Esophagus squamous epithelium (tissue), 5 donors: ENCODE measurements at places on chromosomes 5 and 9.

DNA sequence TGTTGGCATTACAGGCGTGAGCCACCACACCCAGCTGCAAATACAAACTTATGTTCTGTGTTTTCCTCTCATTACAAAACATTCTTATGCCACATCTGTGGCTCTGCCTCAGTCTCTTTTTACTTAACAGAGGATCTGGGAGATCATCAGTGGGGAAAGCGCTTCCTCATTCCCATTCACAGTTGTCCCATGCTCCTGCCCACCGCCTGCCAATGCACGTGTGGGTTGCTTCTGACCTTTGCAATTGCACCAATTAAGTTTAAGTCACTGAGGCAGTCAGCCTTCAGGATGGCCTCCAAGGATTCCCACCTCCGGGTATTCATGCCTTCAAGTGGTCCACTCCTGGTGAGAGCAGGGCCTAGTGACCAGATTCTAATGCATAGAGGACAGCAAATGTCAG is 34.9 kb upstream of the EEIG1 start:
- DNase-seq = no peak

DNA sequence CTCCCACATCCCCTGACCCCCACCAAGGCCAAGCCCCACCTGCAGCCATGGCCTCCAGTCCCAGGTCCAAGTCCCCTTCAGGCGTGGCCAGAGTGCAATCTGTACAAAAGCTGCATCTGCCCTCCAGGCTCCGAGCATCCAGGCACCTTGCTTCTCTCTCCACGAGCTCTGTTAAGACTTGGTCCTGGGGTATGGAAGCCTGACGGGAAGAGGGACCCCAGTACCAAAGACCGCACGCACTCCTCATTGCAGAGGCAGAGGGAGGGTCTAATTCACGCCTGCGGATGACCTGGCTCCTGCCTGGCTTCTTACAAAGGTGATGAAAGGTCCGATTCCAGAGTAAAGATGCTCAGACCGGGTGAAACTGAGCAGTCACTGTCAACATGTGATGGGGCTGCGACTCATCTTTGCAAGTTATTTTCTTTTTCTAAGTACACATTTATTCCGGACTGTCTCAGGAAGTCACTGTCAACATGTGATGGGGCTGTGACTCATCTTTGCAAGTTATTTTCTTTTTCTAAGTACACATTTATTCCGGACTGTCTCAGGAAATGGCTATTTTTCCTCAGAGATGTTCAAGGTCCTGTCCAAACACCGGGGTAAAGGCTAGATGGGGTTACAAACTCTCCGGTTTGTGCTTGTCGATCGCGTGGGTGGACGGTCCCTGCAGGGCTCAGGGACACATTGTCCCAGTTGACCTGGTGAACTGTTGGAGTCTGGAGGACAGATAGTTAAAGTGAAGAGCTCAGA is 252.0 kb upstream of the IRX4 start:
- DNase-seq = no peak

- no peak for DNase-seq
These were observed 624 bp downstream of the FBXW11 start for GRCh38 chr5:172005708-172006320.

- DNase-seq = no peak
These were observed 65.0 kb downstream of the PRRT1B start for GRCh38 chr9:131610231-131610761.

- no peak for DNase-seq
These were observed 9.3 kb downstream of the FBN2 start for GRCh38 chr5:128528637-128529255.

- DNase-seq = no peak
These were observed 356.2 kb downstream of the NPR3 start for GRCh38 chr5:33067291-33067690.

DNA sequence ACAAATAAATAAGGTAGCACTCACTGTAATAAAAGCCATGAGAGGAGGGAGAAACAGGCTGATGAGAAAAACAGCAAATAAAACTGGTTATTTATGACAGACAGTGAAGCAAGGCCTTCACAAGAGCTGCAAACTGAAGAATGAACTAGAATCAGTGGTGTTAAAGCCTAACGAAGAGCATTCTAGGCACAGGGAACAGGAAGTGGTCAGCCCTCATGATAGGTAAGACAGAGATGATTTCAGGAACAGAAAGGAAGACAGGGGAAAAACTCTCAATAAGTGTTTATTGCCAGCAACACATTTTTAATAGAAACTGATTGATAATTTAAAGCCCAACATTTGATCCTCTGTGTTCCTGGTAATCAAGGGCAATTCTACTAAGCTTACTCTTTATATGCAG is 124.5 kb downstream of the EDIL3 start:
- no peak for DNase-seq

DNA sequence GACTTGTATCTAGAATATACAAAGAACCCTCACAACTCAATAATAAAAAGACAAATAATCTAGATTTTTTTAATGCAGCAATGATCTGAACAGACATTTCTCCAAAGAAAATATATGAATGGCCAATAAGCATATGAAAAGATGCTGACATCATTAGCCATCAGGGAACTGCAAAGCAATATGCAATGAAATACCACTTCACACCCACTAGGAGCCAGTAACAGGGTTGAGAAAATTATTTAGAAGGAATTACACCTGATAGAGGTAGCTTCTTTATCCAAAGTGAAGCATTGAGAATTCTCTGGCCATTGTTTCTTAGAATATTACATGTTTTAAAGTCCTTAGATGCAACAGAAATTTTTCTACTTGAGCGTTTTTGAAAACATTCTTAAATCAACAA is 316.9 kb downstream of the KCNN2 start:
- DNase-seq = no peak

- no peak for DNase-seq
These were observed 1.2 kb upstream of the NEK6 start for GRCh38 chr9:124256517-124257069.

DNA sequence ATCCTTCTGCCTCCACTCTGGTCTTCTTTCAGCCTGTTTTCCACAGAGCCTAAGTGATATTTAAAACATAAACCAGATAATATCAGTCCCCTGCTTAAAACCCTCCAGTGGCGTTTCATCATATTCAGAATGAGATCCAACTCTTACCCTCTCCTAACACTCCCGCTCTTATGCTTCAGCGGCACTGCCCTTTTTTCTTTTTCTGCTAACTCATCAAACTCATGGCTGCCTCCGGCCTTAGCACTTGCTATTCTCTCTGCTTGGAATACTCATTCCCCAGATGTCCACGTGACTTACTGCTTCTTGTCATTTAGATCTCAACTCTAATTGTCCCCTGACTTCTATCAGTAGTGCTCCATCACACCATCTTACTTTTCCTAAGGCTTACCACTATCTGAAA is 73.6 kb downstream of the PIP5K1B start:
- DNase-seq = no peak

DNA sequence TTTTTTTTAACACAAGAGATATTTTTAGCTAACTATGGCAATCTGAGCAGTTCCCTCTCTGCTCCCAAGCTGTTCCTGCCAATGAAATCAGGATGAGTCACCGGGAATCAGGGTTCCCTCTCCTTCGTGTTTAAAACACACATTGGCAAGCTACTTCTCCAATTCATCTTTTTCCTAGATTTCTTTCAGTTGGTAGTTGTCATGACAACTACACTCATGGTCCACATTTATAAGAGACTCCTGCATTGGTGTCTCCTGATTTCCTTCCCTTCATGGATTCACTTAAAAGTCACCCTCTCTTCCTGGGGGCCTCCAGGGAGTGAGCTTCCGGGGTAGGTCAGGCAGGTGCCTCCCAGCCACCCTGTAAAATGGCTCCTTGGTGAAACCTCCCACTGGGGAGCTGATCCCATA is 72.3 kb upstream of the NIPAL4 start:
- DNase-seq = no peak

- no peak for DNase-seq
These were observed 70.2 kb upstream of the STXBP1 start for GRCh38 chr9:127541865-127542264.

DNA sequence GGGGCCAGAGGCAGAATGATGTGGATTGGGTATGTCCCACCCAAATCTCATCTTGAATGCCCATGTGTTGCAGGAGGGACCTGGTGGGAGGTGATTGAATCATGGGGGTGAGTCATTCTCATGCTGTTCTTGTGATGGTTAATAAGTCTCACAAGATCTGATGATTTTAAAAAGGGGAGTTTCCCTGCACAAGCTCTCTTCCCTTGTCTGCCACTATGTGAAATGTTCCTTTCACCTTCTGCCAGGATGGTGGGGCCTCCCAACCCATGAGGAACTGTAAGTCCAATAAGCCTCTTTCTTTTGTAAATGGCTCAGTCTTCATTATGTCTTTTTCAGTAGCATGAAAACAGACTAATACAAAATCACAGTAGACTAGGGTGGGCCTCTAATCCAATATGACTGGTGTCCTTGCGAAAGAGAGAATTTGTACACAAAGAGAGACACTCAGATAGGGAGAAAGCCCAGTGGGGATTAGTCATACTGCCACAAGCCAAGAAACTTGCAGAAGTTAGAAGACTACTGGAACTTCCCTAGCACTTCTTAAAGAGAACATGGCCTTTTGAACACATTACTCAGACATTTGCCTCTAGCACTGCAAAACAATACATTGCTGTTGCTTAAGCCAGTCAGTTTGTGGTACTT is 68.4 kb downstream of the ANXA1 start:
- no peak for DNase-seq

GRCh38 chr5:163552536-163552935 is 47.1 kb downstream of the MAT2B start:
- no peak for DNase-seq

DNA sequence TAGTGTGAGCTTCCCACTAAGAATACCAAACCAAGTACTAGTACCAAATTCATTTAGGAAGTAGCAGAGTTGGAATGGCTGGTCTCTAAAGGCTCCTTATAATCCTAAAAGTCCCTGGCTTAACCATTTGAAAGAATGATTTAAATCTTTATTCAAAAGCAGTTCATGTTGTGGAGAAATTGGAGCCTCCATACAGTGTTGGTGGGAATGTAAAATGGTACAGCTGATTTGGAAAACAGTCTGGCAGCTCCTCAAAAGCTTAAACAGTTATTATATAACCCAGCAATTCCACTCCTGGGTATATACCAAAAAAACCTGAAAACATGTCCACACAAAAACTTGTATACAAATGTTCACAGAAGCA is 2.9 kb downstream of the PLIN2 start:
- no peak for DNase-seq

- DNase-seq = no peak
These were observed 116.6 kb downstream of the ESM1 start for GRCh38 chr5:54868511-54869483.

GRCh38 chr9:26078706-26079105 is 400.5 kb upstream of the TUSC1 start:
- DNase-seq = no peak

GRCh38 chr9:125608489-125609224 is 98.4 kb downstream of the MAPKAP1 start:
- DNase-seq = no peak

DNA sequence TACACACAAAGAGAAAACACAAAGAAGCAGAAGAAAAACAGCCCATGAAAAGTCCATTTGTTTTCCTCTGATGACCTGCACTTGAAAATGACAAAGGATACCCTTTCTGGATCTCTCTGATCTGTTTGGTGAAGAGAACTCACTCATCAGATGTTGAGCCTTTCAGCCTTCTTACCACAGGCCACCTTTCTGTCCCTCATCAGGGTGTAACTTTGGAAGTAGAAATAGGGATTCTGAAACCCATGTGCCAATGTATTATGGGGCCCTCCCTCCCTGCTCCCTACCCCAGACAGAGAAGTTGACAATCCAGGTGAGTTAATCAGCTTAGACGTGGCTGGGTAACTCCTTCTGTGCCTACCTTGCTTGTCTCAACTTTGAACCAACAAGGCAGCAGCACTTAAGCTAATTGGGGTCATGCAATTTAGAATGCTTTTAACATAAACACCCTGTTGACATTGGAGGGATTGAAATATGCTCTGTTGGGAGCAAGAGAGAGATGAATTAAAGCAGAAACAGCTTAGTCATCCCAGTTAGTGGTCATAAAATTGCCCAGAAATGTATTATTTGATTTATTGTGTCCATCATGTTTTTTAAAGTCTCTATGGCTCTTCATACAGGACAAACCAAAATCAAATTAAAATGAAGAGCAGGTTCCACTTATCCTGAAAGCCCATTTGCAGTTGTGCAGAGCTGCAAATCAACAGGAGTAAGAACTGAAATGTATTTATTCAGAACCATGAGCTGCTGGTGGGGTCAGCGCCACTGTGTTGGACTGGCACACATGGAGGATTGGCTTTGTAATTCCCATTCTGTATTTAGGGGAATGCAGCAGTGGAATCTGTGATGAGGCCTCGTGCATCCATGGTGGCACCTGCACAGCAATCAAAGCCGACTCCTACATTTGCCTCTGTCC is 132.0 kb downstream of the LIFR start:
- no peak for DNase-seq

DNA sequence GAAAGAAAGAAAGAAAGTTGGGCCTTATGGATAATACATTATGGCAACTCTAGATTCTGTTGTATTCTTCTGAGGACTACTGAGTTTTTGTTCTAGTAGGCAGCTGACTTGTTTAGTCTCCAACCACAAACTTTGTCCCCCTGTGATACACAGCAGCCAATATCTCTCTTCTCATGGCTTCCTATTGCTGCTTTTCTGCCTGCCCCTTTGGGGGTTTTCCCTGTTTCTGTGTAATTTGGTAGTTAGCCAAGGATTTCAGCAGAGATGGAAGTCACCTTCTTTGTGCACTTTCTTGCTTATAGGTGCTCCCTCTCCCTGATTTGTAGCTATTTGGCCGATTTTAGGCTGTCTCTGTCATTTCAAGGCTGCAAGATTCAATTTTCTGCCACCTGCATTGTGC is 109.6 kb downstream of the FGF1 start:
- DNase-seq = no peak

- DNase-seq = no peak
These were observed 6.7 kb upstream of the PHF2 start for GRCh38 chr9:93569621-93570174.

DNA sequence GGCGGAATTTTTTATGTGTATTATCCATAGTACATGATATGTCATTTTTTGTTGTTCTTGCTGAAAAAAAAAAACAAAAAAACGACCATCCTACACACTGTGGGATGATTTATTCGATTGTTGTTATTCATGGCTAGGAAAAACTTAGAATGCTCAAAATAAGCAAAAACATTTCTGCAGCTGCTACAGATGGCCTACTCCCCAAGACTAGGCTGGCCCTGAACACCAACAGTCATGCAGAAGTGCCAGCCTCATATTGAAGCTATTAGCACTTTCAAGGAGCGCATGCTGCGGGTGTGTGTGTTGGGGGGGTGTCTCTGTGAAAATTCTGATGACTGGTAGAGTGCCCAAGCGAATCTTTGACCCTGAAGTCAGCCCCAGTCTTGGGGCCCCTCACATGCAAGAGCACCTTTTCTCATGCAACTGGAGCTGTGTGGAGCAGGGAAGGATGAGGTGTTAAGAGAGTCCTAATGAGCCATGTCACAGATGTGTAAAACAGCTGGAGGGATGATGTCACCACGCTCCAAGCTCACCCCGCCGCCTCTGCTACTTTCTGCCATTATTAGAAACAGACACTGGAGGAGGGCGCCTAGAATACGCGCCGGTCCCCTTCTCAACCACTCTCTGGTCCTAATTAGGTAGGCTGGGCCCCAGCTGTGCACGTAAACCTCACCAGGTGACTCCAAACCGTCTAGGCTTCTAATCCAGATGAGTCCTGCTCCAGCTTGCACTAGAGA is 61.0 kb upstream of the SMIM23 start:
- DNase-seq = no peak

- DNase-seq = no peak
These were observed 591.7 kb downstream of the CSNK1G3 start for GRCh38 chr5:124103671-124104070.
